ENCODE measurements at places on chromosomes 13 and 19.

- DNase-seq: no peak
Observed at GRCh38 chr19:41535029-41535622, 40.8 kb upstream of the CEACAM21 start.

DNA sequence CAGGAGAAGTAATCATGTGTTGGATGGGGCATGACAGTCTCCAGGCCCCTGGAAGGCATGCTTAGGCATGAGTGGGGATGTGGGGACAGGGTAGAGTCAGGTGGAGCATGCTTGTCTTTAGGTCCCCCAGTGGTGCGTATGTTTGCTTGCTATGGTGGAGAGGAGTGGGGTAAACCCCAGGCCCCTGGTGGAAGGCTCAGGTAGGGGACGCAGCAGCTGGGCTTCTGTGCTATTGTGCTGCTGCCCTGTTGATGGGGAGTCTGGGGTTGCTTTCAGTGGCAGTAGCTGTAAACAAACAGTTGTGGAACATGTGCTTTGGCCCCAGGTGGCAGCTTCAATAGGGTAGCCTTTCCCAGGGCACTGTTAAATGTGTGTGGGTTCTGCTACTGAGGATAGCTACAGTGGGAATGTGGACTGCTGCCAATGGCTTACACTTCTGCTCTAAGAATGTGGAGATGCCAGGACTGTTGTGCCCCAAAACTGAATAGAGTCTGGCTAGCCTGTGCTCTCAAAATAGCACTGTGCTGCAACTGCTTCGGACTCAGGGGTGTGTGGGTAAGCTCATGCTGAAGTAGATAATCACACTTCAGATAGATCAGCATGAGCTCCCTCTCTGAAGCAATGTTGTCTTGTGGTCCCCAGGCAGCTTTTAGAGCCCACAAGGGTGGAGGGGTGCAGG, 1257.3 kb downstream of the DIAPH3 start:
- DNase-seq: no peak

GRCh38 chr19:54207676-54207982, 7.0 kb downstream of the RPS9 start:
- no peak for DNase-seq

DNA sequence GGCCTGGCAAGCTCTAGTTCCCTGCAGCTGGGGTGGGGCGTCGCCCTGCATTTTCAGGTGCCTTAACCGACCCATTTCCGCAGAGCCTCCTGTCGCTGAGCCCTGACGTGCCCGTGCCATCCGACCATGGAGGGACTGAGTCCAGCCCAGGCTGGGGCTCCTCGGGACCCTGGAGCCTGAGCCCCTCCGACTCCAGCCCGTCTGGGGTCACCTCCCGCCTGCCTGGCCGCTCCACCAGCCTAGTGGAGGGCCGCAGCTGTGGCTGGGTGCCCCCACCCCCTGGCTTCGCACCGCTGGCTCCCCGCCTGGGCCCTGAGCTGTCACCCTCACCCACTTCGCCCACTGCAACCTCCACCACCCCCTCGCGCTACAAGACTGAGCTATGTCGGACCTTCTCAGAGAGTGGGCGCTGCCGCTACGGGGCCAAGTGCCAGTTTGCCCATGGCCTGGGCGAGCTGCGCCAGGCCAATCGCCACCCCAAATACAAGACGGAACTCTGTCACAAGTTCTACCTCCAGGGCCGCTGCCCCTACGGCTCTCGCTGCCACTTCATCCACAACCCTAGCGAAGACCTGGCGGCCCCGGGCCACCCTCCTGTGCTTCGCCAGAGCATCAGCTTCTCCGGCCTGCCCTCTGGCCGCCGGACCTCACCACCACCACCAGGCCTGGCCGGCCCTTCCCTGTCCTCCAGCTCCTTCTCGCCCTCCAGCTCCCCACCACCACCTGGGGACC, 1.2 kb downstream of the ZFP36 start:
- DNase-seq: no peak

- no peak for DNase-seq
Observed at GRCh38 chr13:112730157-112730671, 40.4 kb downstream of the ATP11A start.

Data from NCI-H1105 (cell line).